Hematopoietic multipotent progenitor cell treated with erythropoietin and hydrocortisone succinate and interleukin-3 and kit ligand, for 15 days (in vitro differentiated cells): ENCODE measurements at places on chromosomes 1 and 21.

DNA sequence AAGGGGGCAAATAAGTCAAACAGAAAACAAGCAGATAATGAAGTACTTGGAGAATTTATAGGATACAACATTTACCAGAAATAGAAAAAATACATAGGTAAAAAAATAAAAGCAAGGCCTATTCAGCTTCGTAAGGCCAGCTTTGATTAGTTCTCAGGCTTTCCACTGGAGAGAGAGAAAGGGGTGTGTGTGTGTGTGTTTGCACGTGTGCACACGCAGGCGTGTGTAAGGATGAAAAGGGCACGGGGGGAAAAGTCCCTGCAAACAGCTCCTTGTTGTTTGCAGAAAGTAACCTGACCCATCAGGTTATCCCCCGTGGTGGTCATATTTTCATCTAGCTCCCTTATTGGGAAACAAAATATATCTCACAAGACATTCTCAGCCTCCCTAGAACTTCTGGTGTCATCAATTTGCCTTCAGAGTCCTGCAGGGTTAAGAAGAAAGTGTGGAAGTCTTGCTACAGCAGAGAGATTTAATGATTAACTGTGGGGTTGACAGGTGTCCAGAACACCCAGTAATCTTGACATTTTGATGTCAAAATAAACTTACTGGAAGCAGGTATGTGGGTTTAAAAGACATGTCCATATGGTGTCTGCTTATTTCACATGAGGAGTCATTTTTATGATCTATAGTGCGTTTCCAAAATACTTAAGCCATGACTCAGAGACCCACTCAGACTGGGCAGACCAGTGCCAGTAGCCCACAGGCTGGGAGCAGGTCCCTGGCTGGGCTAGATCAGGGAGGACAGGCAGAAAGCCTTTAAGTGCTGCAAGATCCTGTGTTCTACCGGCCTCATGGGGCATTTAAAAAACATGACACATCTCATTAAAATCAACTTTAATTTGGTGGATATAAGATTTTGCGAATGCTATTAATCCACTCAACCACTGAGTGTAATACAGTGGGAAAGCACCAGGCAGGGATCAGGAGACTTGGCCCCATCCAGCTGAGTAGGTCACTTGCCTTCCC lies 487.6 kb upstream of the CAMK1G start:
- DNase-seq: no peak

GRCh38 chr1:113993072-113993471 lies 13.8 kb downstream of the OLFML3 start:
- no peak for DNase-seq

DNA sequence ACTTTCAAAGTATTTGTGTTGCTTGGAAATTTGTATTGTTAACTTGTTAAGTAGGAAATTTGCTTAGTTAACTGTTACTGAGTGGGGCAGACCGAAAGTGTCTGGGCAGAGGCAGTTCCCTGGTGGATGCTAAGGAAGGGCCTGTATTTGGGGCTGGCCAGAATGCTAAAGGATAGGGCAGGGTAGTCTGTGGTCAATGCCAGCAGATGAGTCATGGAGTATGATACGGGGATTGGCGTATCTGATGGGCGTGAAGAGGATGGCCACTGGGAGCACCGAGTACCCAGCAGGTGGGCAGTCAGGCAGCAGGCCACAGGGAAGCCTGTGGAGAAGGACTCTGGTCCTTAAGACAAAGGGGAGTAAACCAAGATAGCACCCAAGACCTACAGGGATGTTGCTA lies 46.6 kb upstream of the SCAF4 start:
- no peak for DNase-seq

GRCh38 chr1:244209955-244210354 lies 158.9 kb downstream of the ZBTB18 start:
- no peak for DNase-seq

GRCh38 chr1:20199403-20199802 lies 13.1 kb upstream of the PLA2G2C start:
- peak; percentile 17 for DNase-seq

- no peak for DNase-seq
Observed at GRCh38 chr1:59220356-59220755, 76.5 kb upstream of the FGGY start.

DNA sequence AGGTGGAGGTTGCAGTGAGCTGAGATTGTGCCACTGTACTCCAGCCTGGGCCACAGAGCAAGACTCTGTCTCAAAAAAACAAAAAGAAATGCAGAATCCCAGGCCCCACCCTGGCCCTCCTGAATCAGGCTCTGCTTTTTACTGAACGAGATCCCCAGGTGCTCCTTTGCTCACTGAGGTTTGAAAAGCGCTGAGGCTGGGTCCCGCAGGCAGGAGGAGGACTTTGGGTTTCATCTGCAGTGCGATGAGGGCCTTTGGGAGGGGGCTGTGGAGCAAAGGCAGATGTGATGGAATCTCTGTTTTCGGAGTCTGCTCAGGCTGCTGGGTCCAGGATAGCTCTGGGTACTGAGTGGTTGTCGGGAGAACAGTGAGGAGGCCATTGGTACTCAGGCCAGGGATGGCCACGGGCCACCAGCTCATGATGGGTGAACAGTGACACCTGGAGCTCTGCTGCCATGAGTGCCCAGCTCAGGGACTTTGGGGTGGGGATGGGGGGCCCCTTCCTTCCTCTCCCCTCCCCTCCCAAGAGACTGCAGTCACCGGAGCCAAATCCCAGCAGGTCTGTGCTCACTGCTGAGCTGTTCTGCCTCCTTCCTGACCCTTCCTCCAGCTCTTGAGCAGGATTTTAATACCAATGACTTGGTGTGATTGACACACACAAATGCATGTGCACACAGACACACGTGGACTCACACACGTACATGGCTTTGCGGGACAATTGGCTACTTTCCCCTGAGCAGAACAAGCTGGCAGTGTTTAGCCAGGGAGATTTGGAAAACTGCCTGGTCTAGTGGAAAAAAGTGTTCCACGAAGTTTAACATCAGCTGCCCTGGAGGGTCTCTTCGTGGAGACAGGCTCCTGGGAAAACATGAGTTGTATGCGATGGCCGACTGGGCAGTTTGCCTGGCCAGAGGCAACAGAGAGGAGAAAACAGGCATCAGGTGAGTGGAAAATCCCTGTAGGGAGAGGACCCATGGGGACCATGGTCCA lies 3.6 kb upstream of the DHRS3 start:
- DNase-seq: no peak

GRCh38 chr1:160925652-160926244 lies 28.9 kb downstream of the ITLN2 start:
- no peak for DNase-seq

DNA sequence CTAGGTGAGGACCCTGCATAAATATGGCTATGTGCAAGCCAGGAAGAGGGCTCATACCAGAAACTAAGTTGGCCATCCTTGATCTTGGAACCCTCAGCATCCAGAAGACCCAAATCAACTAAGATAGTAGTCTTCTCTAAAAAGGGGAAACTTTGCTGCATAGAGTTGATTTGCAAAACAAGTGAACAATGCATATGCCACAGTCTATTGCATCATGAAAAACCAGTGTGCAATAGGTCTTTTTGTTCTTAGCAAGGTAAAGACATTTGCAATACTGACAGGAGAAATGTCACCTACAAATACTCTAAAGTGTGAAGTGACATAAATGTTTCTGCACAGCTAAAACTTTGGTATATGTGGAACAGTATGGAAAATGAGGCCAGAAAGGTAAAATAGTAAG lies 2.0 kb upstream of the IFI16 start:
- no peak for DNase-seq

- no peak for DNase-seq
Observed at GRCh38 chr1:74674278-74675048, 871 bp upstream of the ERICH3 start.

DNA sequence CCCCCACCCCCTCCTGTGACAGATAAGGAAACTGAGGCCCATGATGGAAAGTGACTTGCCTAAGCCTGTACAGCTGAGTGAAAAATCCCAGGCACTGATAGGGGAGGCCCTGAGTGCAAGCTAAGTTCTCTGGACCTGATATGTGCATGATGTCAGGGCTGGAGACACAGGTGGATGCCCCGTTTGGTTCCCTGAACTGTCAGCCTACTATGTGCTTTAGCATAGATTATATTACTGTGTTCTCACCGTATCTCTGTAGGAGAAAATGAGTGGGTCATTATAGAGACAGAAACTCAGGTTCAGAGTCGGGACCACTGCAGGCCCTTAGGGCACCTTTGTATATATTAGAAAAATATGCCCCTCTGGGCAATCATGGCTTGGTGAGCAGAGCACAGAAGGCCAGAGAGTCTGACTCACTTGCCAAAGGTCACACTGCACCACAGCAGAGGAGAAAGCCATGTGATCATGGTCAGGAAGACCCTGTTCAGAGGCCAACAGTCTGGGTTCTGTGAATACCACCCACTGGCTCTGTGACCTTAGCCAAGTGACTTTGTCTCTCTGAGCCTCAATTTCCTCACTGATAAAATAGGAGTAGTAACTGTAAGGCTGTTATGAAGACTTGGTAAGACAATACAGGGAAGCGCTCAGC lies 145.8 kb upstream of the WNT4 start:
- no peak for DNase-seq

- no peak for DNase-seq
Observed at GRCh38 chr1:41436281-41437010, 48.0 kb downstream of the EDN2 start.

DNA sequence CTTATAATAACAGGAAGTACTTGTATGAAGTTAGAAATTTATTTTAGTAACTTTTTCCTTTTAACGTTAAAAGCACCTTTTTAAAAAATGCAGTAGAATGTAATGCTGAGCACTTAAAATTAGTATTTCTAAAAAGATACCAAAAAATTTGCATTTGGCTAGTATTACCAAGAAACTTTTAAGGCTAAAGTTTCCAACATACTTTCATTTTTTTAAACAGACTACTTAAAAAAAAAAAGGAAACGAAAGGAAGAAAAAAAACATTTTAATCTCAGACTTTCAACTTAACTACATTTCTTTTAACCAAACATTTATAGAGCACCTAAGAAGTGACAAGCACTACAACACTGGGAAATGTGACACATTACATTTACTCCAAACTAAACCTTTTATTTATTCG lies 2.8 kb downstream of the ARID4B start:
- DNase-seq: no peak

DNA sequence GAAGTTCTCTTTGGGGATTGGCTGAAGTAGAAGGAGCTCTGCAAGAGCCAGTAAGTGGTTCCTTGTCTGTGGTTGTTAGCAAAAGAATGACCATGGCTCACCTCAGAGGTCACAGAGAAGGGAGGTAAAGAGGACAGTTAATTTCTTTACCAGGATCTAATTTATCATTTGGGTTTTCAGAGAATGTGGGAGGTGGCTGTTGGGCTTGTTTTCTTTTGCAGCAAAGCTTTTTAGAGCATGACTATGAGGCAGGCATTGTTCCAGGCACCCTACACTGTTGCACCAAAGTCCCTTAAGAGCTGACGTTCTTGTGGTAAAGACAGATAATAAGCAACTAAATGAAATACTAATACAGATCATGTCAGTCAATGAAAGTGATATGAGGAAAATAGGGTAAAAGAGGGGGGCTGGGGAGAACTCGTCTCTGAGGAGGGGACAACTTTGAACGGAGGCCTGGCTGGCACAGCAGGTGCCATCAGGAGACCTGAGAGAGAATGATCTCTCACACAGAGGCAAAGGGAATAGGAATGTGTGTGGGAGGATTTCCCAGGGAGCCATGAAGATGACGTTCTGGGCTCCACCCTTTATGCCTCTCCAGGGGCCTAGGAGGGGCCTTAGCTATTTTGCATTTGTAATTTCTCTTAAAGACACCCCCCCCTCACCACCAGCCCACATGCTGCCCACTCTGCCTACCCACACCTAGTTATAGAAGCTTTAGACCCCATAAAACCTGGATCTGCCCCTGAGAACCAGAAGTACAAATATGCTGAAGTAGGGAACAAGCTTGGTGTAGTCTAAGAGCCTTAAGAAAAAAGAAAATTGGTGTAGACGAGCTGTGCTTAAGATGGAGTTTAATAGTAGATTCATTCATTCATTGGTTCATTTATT lies 177.5 kb downstream of the ROR1 start:
- no peak for DNase-seq

- DNase-seq: no peak
Observed at GRCh38 chr1:238340989-238341388, 450.3 kb upstream of the ZP4 start.

DNA sequence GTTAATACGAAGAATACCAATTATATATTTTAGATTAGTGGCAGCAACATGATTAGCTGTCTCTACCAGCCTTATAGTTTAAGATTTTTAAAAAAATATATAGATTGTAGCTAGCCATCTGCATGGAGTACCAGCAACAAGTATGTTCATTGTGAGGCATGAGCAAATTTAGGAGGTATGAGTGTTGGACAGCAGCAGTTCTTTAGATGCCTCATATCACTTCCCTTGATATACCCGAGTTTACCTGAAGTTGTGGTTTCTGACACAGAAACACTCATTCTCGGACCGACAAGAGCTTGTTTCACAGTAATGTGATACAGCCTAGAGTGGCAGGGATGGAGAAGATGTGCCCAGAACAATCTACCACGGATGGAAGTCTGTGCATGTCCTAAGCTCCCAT lies 69.1 kb downstream of the RGS18 start:
- DNase-seq: no peak

- DNase-seq: no peak
Observed at GRCh38 chr21:30942192-30942591, 60.8 kb upstream of the KRTAP11-1 start.

- DNase-seq: peak; percentile 45
Observed at GRCh38 chr1:175192111-175192629, 406 bp downstream of the KIAA0040 start.

GRCh38 chr1:205928317-205928716 lies 14.9 kb downstream of the SLC26A9 start:
- DNase-seq: no peak

DNA sequence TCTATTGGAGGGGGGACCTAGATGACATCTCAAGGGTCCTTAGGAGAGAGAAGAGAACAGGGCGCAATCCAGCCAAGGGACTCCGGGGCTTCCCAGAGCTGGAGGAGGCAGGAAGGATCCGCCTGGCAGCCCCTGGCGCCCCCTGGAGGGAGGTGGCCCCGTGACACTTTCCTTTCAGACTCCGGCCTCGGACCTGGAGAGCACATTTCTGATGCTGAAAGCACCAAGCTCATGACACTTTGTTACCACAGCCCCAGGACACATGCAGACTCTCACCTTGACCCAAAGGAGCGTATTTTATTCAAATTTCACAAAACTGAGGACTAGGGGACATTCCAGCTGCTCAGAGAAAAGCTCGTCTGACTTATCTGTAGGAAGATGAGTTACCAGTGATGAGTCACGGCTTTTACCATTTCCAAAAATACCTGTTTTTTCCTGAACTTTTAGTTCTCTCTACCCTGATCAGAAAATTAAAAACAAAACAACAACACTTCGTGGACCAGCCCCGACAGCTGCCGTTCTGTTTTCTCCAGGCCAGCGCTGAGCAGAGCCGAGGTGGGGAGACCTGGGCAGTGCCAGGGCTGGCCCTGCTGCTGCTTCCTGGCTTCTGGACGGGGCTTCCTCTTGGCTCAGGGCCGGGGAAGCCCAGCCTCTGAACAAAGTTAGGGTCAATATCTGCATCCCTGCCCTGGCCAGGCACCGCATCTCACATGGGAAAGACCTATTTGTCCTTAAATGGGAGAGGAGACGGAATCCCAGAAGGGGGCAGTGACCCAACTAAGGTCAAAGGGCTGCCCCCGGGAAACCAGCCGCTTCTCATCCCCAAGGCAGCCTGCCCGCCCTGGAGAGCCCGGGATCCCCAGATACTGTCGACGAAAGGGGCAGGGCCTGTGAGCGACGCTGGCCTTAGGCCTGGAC lies 21.6 kb upstream of the POFUT2 start:
- peak; percentile 23 for DNase-seq

- no peak for DNase-seq
Observed at GRCh38 chr1:16213013-16213412, 561 bp upstream of the ARHGEF19 start.
